Mesendoderm (in vitro differentiated cells): ENCODE measurements at places on chromosomes 12 and 14.
A peak's percentile ranks its signal among the peaks of the same experiment; 100 is the strongest.

- peak; percentile 16 for DNase-seq
Measured at GRCh38 chr14:80037349-80037748, 174.0 kb downstream of the DIO2 start.

- no peak for DNase-seq
Measured at GRCh38 chr14:88937706-88938105, 113.3 kb downstream of the TTC8 start.

DNA sequence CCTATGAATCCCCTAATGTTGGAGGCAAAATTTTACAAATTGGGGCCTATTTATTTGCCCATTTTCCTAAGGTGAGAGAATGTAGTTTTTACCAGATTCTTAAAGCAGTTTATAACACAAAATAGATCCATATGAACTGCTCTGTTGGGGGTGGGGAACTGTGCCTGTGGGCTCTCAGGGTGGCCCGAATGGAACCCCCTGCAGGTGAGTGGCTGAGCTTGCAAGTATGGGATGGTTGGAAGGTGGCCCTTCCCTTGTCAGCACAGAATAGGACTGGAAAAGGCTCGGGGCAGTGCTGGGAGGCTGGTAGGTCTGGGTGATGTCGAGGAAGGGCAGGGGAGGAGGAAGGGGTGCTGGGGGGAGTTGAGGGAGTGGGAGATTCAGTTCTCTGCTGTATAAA is 4.9 kb downstream of the VSX2 start:
- peak; percentile 56 for DNase-seq

- DNase-seq: no peak
Measured at GRCh38 chr12:8081251-8081920, 688 bp upstream of the NECAP1 start.

GRCh38 chr14:55968741-55969140 is 149.5 kb upstream of the PELI2 start:
- DNase-seq: no peak

DNA sequence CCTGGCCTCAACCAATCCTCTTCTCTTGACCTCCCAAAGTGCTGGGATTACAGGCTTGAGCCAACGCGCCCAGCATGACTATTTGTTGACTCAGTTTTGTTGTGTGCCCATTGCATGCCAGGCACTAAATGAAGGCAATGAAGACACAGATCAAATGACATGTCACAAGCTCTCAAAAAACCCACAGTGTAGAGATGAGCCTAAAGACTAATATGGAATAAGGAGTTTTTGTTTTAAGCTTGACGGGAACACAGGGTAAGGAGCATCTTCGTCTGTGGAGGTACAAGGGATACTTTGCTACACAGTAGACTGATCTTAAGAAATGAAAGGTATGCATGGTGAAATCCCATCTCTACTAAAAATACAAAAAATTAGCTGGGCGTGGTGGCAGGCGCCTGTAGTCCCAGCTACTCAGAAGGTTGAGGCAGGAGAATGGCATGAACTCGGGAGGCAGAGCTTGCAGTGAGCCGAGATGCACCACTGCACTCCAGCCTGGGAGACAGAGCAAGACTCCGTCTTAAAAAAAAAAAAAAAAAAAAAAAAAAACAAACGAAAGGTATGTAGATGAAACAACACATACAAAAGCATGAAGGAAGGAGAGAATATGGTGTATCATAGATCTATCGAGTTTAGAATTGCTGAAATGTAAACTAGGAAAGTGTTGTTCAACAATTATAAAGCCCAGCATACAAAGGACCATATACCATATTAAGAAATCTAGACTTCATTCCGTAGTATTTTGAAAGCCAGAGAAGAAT is 122.1 kb upstream of the PTPRB start:
- DNase-seq: no peak
